BJ (cell line): ENCODE measurements at places on chromosomes 16 and 17.

- no peak for DNase-seq
These were observed 7.3 kb downstream of the CYGB start for GRCh38 chr17:76530095-76530723.

- DNase-seq = no peak
These were observed 2.5 kb upstream of the VASN start for GRCh38 chr16:4369007-4369733.

DNA sequence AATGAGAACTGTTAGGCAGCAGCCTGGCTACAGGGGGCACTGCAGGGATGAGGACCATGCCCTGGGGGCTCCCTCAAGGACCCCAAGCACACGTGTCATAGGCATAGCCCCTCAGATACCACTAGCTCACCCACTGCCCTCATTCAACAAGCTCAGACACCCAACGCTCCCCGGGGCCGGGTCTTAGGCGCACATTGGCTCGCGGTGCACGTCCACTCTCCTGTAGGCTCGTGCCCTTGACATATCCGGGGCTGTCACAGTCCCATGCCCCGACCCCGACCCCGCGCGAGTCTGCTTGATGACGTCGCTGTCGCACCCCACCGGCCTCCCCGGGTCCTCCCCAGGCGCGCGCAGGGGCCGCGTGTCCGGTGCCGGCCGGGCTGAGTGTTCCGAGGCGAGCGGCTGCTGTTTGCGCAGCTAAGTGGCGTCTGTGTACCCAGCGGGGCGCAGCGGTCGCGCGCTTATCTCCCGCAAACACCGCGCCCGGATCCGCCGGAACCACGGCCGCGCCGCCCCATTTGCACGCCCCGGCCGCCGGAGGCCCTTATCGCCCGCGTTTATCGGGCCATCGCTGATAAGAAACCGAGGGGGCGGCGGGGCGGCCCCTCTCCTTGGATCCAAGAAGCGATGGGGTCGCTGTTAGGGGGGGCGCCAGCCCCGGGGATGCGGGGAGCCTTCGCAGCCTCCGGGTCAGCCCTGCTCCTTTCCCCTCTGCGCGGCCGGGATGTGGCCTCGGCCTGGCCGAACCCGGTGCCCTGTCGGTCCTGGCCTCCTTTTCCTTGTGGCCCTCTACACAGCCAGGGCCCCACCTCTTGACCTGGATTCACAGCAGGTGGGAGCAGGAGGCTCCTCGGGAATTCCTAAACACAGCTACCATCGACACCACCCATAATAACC is 20.7 kb upstream of the NAGS start:
- no peak for DNase-seq

DNA sequence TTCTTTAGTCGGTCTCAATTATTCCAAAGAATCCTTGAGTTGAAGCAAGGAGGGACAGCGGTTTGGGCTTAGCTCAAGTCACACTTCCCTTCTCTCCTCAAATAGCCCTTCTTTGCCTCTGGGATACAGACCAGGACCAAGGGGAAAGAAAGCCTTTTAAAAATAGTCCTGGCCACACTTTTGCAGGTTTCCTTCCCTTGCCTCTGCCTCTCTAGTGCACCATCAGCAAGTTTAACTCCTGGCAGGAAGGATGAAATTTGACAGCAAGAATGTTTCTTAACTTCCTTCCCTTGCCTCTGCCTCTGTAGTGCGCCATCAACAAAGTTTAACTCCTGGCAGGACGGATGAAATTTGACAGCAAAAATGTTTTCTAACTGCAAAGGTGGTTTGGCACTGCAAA is 7.2 kb upstream of the G6PC1 start:
- no peak for DNase-seq

DNA sequence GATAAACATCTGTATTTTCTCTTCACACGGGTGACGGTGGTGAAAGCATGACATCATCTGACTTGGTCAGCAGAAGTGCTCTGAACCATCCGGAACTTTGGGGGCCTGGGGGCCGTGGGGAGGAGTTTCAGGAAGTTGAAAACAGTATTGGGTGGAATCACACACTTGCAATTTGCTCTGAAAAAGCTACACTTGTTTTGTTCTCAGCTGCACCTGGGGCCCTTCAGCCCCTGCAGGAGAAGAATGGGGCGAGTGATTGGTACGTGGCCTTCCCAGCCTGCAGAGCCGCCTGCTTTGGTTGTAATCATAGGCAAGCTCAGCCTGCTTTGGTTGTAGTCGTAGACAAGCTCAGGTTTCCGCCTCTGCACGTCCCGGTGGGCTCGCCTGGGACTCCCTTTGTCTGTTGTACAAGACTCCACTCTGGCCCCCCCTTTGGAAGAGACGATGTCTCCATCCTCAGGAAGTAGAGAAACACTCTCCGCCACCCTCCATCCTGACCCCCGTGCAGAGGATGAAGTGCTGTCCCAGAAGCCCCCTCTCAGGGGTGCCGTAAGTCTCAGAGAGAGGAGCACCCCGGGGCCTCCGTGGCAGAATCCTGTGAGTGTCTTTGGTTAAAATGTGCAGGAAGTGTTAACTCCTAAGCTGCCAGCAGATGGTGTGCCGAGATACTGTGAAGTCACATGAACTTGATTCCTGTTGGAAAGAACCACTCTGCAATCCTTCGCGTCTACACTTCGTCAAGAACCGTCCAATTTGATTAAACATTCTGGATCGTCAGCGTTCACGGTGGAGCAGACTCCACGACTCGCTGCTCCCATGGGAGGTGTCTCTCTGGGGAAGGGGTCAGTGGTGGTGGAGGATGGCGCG is 5.4 kb downstream of the BANP start:
- no peak for DNase-seq

DNA sequence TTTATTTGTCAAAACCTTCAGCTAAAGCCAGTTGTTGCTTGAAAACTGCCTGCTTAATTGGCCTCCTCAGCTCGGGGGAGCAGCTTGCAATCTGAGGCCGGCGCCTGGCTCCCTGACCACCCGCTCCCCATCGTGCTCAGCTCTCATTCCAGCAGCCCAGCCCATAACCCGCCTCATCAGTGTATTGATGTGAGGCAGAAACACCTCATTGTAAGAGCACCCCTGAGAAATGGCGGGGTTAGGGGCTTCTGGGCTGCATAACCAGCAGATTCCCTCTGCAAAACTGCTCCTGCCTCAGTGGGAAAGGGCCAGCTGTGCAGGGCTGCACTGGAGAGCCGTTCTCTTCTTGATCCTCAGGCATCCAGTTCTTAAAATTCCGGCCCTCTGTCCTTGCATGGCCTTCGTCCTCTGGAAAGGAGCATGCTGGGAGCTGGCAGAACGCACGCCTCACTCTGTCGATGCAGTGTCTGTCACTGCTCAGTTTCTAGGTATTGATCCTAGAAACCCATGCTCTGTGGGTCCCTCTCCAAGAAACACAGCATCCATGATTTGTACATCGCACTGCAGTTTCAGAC is 113.8 kb upstream of the CHMP6 start:
- DNase-seq = no peak

- DNase-seq = no peak
These were observed 92.8 kb downstream of the RBFOX3 start for GRCh38 chr17:79517827-79518584.
